ENCODE measurements at places on chromosomes 7 and 10.

DNA sequence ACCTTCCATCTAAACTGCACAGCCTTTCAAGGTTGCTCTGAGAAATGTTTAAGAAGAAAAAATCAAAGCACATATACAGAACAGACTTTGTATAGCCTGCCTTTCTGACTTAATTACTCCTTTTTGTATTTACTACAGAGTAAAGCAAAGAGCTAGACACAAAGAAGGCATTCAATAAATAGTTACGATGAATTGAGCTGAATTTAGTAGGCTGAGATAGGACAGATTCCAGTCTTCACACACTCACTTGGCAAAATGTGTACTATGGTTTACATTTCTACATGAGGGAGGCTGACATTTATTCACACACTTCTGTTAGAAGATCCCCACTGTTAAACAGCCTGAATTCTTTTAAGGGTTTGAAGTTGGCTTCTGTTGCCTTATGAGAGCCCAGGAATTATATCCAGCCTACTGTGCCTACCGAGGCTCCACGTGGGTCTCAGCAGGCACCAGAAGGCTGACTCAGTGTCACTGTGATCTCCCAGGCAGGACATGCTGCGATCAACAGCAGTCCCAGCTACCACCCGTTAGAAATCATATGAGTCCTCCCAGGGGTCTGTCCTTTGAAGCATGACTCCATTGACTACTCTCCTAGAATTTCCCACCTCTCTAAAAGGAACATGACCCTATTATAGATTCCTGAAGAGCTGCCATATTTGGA lies 24.5 kb upstream of the SLC25A13 start:
- DNase-seq, result no peak

GRCh38 chr7:13057462-13058200 lies 370.2 kb downstream of the ARL4A start:
- DNase-seq, result no peak

DNA sequence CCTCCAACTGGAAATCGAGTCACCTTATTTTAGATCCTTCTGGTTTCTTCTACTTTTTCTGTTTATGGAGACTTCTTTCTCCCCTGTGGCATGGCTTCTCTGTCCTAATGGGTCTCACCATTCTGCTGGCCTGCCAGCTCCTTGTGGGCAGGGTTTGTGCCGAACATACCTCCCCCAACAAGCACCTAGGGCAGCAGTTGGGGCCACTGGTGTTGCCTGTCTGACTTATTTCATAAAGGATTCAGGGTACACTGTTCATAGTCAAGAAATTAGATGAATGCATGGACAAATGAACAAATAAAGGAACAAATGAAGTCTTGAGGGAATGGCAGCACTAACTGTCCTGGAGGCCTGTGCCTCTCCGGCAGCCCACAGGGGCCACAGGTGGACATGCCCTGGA lies 55.6 kb upstream of the DOCK1 start:
- DNase-seq, result no peak

DNA sequence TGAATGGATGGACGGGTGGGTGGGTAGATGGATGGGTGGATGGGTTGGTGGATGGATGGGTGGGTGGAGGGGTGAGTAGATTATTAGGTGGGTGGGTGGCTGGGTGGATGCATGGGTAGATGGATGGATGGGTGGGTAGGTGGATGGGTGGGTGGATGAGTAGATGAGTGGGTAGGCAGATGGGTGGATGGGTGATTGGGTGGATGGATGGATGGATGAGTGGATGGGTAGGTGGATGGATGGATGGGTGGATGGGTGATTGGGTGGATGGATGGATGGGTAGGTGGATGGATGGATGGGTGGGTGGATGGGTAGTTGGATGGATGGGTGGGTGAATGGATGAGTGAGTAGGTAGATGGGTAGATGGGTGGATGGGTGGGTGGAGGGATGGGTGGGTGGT lies 59.6 kb upstream of the ADGRA1 start:
- DNase-seq, result no peak

DNA sequence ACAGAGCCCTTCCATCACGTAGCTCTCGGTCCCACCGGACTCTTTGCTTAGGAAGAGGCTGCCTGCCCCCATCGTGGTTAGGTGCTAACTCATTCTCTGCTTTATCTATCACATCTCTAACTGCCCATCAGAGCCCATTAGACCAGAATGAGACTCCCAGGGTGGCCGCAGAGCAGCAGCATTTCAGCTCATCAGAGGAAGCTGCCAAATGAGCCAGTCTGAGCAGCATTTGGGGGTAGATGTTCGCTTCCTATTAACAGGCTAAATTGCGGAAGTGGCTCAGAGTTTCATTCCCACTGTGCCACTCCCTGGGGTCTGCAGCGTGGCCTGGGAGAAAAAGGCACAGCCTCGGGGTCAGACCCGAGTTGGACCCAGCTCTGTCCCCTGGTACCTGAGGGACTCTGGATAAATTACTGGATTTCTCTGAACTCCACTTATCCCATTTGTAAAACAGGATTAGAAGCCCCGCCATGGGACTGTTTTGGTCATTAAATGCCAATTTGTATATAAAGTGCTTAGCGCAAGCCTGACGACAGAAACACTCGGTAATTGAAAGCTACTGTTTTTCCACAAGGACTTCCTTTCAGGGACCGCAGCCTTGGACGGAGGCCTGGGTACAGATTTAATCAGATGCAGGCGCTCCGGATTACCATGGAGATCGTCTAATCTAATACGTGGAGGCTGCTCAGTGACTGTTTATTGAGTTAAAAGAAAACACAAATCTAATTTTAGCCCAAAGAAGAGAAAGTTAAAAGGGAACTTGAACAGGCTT lies 73.8 kb upstream of the PRLHR start:
- no peak for DNase-seq

DNA sequence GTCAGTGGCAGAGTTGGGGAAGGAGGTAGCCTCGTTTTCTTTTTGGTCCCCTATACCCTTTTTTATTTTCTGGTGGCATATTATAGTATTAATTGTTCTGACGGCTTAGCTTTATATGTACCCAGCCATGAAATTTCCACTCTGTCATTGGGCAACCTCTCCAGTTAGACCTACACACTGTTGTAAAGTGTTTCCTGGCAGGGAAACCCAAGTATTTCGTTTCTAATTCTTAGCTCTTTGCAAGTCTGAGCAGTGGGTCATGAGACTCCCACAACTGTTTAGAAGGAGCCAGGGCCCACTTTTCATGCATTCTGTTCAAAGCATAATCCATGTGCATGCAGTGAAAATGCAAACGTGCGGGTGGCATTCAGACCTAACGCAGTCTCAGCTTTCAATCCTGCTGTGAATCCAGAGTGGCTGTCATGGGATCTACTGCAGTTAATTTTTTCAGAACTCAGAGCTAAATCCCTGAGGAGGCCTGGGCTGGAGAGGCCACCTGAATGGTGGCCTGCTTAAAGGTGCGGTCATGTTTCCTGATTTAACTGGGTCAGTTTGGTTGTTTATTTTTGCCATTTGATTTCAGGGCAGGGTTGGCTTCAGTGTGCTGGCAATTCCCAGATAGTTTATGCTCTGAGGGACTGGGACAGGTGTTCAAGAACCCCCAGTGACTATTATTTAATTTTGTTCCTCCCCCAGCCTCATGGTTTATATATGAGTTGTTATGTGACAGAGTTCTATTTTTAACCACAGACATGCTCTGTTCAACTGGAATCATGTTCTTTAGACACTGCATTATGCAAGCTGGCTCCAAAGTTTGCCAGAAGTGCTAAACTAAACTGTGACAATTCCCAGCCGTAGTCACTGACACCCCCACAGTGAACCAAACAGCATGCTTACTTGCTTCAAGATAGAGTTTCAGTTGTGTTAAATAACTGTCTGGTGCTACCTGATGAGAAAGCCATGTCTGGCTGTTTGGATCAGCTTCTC lies 27.4 kb upstream of the SYPL1 start:
- DNase-seq, result no peak

GRCh38 chr10:75395066-75395931 lies 6.3 kb downstream of the ZNF503 start:
- peak; percentile 50 for DNase-seq

GRCh38 chr7:5282543-5283316 lies at the start of gene SLC29A4:
Gene SLC29A4, plus strand, starts transcription at chr7:5282943. Its CDS starts 4,874 bp downstream, at chr7:5287817.
- DNase-seq, result peak; percentile 46

GRCh38 chr10:61024856-61025201 lies 80.8 kb upstream of the RHOBTB1 start:
- DNase-seq, result no peak

- no peak for DNase-seq
Measured at GRCh38 chr7:99473315-99473596, 566 bp downstream of the ZNF789 start.

- peak; percentile 60 for DNase-seq
Measured at GRCh38 chr10:79400146-79401004, 45.0 kb downstream of the ZCCHC24 start.

DNA sequence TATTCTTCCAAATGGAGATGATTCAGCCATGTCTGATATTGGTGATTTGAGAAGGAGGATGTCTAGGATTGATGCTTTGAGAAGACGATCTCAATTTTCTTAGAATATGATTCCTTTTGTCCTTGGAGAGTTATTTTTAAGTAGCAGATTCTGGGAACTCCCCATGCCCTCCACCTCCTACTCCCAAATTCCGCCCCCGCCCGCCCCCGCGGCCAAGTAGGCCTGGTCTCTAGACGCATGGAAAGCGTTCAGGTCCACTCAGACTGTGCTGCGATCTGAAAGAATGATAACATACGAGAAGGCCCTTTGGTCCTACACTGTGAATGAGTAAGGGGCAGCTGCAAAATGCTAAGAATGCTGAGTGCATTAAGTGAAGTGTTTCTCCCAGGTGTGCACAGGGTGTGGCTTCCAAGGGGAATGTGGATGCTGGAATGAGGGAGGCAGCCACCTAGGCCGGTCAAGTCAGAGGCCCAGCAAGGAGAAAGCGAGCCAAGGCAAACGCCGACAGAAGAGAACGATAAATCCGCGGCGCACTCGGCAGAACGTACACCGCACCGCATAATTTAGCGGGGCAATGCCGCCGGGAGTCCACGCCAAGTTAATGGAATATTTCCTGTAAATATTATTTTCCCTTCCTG lies 142.3 kb downstream of the PRPF18 start:
- DNase-seq, result no peak

- peak; percentile 84 for DNase-seq
Measured at GRCh38 chr7:1086588-1087464, 1.1 kb upstream of the GPER1 start.

DNA sequence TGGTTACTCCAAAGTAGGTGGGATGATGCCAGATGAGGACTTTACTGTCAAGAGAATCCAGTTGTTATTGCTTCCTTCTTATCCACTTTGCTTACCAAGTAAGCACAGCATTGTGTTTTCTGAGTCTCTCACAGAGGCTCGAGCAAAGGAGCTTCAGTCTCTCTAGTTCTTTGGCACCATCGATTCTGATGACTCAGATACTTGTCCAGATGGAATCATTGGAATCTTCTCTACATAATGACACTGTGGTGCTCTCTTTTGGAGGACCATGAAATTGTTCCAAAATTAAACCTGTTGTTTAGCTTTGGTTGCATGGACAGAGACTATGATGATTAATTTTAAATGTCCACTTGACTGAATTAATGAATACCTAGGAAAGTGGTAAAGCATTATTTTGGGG lies 132.6 kb downstream of the NXPH1 start:
- DNase-seq, result no peak

GRCh38 chr10:7054915-7055314 lies 355.9 kb downstream of the SFMBT2 start:
- DNase-seq, result no peak

GRCh38 chr10:68231106-68231816 lies 652 bp downstream of the ATOH7 start:
- peak; percentile 71 for DNase-seq

GRCh38 chr7:45178241-45179225 lies 20.9 kb downstream of the RAMP3 start:
- DNase-seq, result peak; percentile 23

GRCh38 chr7:91533996-91534395 lies 269.8 kb downstream of the FZD1 start:
- no peak for DNase-seq

DNA sequence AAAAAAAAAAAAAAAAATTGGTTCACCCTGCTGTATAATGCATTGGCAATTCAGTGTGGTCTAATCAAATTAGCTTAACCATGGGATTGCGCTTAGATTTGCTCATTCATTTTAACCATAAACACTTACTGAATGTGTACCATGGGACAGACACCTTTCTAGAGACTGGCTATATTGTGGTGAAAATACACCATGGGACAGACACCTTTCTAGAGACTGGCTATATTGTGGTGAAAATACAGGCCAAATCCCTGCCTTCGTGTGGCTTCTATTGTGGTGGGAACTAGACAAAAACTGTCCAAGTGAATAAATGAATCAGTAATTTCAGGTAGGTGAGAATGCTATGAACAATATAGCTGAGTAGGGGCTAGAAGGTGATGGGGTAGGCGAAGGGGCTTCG lies 10.2 kb upstream of the REPIN1 start:
- no peak for DNase-seq

GRCh38 chr10:132140167-132140925 lies 46.4 kb upstream of the DPYSL4 start:
- DNase-seq, result no peak

DNA sequence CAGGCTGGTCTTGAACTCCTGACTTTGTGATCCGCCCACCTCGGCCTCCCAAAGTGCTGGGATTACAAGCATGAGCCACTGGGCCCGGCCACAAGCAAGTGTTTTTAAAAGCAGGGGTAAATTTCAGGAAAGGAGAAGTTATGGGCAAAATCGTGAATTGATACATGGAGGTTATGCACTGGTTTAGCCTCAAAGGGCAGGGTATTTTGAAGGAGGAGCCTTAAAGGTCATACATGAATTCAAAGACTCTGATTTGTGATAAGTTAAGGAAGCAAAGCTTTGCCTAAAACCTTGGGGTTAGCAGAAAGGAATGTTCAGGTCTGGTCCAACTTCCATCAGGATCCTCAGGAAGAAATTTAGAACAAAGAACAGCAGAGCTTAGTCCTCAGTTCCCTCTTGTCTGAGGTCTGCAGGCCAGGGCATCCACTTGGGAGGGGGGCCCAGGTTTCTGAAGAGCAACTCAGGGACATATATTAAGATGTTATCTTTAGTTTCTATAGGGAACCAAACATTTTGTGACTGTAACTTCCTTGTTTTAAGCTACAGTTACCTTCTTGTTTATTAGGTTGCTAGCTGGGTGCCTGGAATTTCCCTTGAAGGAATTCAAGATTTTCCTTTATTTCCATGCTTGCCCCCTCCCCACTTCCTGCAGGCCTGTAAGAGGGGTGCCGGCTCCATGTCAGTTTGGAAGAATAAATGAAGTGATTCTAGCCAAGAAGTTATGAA lies 2.8 kb upstream of the REPIN1 start:
- no peak for DNase-seq

DNA sequence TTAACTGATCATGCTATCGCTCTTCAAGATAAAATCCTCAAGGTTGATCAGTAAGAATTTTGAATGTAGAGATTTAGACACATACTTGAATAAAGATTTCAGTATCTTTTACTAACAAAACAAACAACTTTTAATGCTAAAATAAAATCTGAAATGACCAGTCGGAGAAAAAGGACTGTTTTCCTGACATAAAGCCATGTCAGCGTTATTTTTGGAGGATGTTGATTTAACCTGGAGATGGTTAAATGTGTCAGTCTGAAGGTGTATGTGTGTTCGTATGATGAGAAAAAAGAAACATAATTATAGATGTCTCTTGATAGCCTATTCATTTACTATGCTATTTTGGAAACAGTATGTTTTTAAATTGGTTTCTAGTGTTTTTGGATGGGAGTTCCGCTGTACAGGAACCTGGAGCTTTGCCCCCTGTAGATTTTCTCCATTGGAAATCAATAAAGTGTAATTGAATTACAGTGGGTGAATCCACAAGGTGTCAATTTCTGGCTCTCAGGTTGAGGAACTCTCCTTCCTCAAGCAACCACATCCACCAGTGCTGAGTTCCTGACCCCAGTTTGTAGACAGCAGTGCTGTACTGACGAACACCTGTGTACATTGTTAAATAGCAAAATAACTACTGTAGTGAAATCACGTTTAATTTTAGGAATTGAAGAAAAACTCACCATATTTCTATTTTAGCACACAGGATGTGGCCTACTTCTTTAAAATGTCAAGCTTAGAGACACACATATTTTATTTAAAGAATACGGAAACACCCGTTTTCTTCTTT lies 670.1 kb downstream of the MAGI2 start:
- DNase-seq, result no peak

Measured in activated T-cell treated with anti-CD3 and anti-CD28 coated beads, Interleukin-2, amount 50 U/mL, for 24 hours (primary cell).